ENCODE measurements at places on chromosomes 12 and 14.

DNA sequence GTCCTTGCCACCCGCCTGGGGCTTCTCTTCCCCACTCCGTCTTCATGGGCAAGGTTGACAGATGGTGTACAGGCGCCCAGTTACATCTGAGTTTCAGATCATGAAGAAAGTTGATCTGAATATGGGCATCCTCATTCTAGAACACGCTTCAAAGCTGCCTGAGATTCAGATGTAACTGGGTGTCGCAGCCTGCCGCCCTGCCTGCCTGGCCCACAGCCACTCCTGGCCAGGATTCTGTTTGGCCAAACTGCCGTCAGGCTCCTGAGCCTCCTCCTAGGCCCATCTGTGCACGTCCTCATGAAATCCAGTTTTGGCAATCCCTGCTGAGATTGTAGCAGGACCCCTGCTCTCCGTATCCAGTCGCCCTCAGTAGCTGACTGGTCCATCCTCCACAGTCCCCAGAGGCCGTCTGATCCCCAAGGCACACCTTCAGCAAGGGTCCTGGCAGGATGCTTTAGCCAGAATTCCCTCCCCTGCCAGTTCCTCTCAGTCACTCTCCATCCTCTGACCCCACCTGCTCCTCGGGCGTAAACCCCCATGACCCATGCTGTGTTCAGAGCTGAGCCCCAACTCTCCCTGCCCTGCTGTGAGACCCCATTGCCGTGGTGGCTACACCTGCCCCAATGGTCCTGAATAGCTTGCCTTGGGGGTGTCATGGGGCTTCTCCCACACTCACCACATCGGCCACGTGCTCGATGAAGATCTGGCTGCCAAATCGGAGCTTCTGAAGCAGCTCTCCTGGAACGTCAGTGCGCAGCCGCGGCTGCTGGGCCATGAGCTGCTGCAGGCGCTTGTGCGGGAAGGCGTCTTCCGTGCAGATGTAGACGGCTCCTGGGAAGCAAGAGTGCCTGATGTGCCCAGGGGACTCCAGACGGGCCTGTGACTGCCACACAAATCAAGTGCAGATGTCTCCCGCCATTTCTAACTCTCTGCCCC is 12.5 kb downstream of the XRCC3 start:
- no peak for DNase-seq

- DNase-seq = no peak
These were observed 37.7 kb downstream of the TRAFD1 start for GRCh38 chr12:112163056-112163455.

DNA sequence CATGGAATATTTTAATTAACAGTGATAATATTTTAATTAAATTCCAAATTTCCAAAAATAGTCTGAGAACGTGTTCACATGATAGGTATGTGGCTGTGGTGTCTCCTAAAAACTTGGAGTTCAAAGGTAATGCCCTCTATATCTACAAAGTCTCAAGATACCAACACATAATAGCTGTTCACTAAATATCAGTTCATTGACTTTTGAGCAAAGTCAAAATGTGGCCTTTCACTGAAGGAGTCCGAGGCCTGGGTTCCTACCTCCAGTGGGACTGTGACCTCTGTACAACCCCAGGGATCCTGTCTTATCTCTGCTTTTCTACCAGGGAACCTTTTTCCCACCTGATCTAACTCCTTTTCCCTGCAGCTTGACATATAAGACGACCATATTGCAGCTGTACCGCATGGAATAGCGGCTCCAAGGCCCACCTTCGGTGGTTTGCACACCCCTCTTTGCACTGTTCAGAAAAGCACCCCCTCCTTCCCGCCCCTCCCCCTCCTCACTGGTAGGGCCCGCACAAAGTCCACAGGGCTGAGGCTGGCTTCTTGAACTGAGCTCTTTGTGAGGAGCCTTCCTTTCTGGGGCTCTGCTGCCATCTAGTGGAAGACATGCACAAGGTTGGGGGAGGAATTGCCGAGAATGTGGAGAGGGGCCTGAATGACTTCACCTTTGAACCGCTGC is 3.1 kb downstream of the CCND2 start:
- peak; percentile 84 for DNase-seq

- no peak for DNase-seq
These were observed 25.9 kb upstream of the GPR132 start for GRCh38 chr14:105091054-105091516.

DNA sequence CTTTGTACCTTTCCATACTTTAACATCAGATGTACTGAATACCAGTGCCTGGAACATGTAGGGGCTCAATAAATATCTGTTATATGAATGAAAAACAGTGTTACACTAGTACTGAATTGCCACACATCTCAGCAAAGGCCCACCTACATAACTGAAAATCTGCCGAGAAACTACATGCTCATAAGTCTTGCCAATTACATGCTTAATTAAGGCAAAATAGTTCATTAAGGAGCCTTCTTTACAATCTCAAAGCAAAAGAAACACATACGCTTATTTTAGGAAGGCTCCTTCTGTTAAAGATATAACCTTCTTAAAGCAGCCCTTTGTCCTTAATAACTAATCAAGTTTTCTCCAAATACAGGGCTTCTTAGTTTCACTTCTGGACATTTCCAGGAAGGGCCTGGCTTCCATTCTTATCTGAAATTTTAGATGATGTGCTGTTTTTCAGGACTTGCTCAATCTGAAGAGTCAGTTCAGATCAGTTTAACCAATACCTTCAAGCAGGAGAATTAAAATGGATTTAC is 11.5 kb downstream of the LIMA1 start:
- DNase-seq = no peak

DNA sequence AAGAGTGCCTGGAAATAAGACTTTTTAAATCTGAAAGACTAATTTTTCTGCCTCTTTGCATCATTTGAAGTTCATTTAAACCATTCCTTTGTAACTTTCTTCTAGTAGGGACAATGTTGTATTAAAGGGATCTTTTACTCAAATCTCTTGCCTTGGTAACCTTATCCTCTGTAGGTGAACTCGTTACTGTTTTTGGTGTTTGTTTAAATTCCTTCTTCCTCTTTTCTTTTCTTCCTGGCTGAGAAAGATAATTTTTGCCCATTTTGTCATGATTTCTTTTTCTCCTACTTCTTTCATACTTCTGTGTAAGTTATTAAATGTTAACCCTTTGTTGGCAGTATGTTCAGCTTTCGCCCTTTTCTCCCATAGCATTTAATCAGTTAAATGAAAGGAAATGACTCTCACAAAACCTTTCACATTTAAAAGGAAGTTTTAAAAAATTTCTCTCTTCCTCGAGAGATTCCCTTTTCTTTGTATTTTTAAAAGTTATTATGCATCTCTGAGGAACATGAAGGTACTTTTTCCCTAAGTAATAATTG is 10.3 kb downstream of the VEZT start:
- DNase-seq = no peak

GRCh38 chr14:60485598-60486251 is at the start of gene C14orf39:
TSS of gene C14orf39 (minus strand) at chr14:60486063. CDS start at chr14:60485078, 985 bp downstream.
- DNase-seq = no peak

- no peak for DNase-seq
These were observed 62.0 kb upstream of the ASPG start for GRCh38 chr14:104023325-104024055.

DNA sequence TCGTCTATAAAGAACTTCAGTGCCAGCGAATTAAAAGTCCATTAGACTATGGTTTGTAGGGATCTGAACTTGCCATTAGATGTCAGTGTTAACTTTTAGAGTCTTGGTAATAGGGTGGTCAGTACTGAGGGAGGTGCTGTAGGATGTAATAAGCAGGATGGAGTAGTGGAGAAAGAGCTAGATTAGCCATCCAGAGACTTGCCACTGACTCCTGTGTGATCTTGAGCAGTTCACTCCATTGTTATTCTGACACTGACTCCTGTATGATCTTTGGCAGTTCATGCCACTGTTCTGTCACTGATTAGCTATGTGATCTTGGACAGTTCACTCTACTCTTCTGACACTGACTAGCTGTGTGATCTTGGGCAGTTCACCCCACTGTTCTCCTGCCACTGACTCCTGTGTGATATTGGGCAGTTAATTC is 133.6 kb downstream of the TTLL5 start:
- no peak for DNase-seq

DNA sequence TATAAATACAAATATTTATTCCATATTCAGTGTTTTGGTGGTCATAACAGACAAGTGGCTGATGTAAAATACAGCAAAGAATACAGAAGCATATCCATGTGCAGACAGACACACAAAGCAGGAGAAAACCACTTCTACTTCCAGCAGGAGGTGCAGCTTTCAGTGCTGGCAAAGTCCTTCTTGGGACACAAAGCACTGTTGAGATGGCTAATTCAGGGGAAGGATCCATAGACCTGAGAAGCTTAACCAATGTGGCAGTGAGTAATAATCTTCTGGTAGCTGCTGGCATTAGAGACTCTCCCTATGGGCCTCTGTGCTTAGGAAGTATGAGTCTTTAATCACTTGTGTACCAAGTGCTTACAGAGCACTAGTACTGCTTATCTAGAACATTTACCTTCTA is 26.8 kb downstream of the AMN1 start:
- no peak for DNase-seq

DNA sequence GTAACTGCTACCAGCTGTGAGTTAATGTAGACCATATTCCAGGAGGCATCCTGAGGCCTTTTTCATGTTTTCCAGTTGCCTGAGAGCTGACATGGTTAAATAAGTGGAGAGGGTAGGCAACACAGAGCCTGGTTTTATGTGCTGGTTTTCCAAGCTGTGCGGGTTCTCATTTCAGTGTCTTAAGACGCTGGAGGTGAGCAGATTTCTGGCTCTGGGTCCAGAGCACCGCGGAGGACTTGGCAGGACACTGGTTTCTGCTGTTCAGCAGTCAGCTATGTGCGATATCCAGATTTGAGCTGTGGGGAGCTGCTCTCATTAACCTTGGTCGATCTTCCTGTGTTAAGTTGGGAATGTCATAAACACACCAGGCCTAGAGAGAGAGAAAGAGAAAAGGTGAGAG is 680.8 kb downstream of the BCL11B start:
- no peak for DNase-seq

DNA sequence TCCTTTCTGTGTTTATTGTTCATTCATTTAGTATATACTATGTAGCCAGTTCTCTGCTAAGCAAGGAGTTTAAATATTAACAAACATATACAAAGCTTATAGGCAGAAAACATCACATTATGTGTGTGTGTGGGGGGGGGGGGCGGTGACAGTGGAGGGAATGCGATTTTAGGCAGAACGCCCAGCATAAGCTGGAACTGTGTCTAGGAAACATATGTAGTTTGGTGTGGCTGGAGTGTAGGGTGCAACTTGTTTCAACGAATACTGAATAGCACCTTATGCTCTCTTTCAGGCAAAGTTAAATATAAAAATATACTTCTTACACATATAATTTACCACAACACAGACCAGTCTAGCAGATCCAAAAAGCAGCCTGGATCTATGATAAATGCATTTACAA is 980.6 kb downstream of the SLC6A15 start:
- no peak for DNase-seq

DNA sequence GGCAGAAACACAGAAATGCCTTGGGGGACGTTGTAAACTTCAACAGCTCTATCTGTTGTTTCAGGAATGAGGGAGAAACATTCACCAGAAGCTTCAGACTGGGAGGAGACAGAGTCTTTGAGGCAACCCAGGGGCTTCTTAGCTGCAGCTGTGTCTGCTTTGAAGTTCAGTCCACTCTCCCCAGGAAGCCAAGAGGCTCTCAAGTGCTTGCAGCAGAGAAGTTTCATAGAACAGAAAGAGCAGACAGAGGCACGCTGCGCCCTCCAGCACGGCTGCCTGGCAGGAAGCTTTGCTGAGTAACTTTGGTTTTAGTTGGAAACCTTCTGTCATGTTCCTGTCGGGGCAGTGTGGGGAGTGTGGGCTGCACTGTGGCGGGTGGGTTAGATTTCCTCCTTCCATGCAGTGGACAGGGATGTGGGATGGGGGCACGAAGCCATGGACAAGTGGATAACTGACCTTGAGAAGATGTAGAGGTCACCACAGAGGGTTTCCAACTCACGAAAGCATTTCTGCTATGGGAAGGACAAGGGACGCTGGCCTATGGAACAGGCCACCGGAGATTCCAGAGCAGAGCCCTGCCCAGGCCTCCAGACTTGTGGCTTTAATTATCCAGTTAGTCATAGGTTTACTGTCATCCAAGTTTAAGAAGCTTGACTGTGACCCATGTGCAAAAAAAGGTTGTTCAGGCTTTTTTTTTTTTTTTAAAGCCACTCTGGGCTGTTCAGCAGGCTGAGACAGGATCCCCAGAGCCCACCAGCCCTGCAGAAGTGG is 107.7 kb downstream of the ARF6 start:
- DNase-seq = peak; percentile 72

- no peak for DNase-seq
These were observed 195.1 kb downstream of the CHST11 start for GRCh38 chr12:104651811-104652210.

DNA sequence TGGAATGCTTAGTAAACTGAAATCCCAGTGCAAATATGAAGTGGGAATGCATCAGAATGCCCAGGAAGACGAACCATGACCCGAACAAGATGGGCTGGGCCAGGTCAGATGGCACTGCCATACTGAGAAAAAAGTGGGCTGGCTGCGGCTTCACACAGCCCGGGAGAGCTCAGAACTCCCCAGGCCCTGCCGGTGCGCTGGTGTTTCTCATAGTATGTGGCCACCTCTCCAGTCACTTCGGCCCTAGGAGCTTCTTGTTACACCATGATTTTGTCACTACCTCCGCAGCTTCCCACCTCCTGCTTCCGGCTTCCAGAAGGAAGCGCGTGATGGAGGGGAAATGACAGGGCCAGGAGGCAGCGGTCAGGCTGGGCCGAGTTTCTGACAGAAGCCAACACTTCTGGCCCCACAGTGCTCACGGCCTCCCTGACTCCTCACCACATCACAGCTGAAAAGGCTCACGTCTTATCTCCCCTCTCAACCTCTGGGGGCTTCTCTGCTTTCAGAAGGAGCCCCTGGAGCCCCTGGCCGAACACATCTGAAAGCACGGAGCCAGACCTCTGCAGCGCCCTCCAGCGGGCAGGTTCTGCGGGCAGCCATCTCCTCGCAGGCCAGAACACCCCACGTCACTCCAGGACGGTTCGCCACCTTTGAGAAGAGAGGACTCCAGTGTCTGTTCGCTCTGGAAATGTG is 30.7 kb downstream of the DAD1 start:
- DNase-seq = peak; percentile 60

DNA sequence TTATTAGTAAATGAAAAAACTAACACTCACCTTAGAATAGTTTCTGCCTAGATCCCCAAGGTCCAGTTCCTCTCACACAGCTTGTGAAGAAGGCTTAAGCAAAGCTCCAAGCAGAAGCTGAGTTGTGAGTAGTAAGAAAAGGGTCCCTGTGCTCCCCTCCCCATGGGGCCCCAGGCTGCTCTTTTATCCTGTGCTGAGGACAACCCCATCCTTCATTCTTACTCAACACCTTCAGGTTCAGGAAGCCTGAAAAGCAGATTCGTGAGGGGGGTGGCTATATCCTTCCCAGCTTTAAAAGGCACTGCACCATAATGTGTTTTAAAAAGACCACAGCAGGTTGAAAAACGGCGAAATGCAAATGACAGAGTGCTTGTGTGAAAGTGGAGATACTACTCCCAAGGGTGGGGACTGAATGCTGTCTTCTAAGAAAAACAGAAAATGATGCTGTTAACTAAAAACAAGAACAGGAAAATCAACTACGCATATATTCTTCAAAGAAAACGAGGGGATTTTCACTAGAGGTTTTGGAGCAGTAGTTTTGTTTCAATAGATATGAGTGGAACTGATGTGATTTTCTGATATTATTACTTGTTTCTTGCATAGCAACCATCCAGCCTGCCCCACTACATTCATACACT is 182.7 kb downstream of the KTN1 start:
- no peak for DNase-seq
